Urinary bladder (tissue), 4 donors: ENCODE measurements at places on chromosomes 5 and 9. TPM values are rescaled to one million over a fixed set of nuclear protein-coding genes. Genes with fewer than 3 reads are reported as not detected.

Gene SLC25A51
- 8.0 TPM for polyA plus RNA-seq

Gene ANKRD20A1
- 0.75 TPM for polyA plus RNA-seq

Gene HNRNPAB
- polyA plus RNA-seq: 109 TPM

Gene PCDHB12
- 3.4 TPM for polyA plus RNA-seq
